ENCODE measurements at places on chromosomes 4 and X.

GRCh38 chrX:18855919-18856644, 127.8 kb downstream of the PHKA2 start:
- no peak for DNase-seq

- DNase-seq, result no peak
These were observed 34.0 kb upstream of the RASGEF1B start for GRCh38 chr4:81505726-81506125.

- DNase-seq, result no peak
These were observed 7.8 kb downstream of the FLNA start for GRCh38 chrX:154366666-154367055.

GRCh38 chr4:66357316-66357715, 687.0 kb upstream of the EPHA5 start:
- DNase-seq, result no peak

GRCh38 chr4:164023214-164023613, 528.7 kb downstream of the TMA16 start:
- DNase-seq, result no peak

DNA sequence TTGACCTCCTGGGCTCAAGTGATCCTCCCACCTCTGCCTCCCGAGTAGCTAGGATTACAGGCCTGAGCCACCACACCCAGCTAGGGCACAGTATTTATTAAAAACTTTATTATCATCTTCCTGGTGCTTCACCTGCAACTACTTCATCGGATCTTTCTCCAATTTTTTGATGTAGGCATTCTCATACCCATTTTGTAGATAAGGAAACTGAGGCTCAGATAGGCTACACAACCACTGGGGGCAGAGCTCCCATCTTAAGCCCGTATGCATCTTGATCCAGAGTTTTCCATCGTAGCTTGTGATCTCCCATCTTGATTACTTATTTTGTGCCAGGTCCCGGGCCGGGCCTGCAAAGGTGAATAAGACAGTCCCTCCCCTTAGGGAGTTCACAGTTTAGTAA, 68.1 kb upstream of the BCOR start:
- no peak for DNase-seq

Measured in central memory CD4-positive, alpha-beta T cell (primary cell).